ENCODE measurements at places on chromosomes 12 and 14.

- DNase-seq: no peak
Observed at GRCh38 chr12:79558924-79559469, 131.8 kb downstream of the PAWR start.

- DNase-seq: no peak
Observed at GRCh38 chr14:74491956-74492775, 939 bp downstream of the NPC2 start.

GRCh38 chr14:104378698-104379113 lies 200.9 kb upstream of the C14orf180 start:
- no peak for DNase-seq

- peak; percentile 11 for DNase-seq
Observed at GRCh38 chr12:83945871-83946270, 966.7 kb downstream of the SLC6A15 start.

DNA sequence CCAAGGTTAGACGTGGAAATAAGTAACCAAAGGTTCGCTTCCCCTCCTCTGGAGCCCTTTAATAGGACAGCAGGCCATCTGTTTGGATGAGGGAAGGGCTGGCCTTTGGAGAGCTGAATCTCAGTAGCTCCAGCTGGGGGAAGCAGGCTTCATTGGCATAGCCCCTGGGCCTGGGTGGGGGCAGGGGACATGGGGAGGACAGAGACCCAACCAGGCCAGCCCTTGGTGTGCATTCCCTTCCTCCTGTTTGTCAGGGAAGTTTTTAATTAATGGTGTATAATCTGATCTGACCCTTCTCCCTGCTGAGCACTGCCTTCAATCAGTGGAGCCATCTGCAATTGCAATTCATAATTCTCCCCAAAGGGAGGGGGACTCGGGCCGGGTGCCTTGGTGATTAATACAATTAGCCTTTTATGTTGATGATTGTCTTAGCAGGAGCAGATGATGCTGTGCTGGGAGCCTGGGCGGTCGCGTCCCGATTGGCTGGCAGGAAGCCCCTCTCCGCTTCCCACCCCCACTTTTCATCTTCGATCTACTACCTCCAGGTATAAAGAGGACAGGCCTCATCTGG lies 6.4 kb downstream of the AQP6 start:
- DNase-seq: no peak

DNA sequence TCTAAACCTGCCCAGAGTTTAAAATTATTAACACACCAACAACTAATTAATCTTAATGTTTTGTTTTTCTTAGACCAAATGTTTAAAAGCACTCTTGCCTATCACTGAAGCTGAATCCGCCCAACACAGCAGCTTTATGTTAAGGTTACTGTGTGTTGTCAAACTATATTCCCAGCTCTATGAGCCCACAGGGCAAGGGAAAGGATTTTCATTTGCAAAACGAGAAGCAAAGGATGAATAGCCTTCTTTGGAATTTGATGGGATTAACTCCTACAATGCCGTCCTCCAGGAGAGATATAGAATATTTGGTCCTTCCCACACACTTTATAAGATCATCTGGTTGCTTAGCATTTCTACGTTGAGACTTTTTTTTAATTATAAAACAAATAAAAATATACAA lies 43.7 kb downstream of the DUSP16 start:
- DNase-seq: no peak

GRCh38 chr12:15497671-15498292 lies 175.5 kb downstream of the PTPRO start:
- no peak for DNase-seq

DNA sequence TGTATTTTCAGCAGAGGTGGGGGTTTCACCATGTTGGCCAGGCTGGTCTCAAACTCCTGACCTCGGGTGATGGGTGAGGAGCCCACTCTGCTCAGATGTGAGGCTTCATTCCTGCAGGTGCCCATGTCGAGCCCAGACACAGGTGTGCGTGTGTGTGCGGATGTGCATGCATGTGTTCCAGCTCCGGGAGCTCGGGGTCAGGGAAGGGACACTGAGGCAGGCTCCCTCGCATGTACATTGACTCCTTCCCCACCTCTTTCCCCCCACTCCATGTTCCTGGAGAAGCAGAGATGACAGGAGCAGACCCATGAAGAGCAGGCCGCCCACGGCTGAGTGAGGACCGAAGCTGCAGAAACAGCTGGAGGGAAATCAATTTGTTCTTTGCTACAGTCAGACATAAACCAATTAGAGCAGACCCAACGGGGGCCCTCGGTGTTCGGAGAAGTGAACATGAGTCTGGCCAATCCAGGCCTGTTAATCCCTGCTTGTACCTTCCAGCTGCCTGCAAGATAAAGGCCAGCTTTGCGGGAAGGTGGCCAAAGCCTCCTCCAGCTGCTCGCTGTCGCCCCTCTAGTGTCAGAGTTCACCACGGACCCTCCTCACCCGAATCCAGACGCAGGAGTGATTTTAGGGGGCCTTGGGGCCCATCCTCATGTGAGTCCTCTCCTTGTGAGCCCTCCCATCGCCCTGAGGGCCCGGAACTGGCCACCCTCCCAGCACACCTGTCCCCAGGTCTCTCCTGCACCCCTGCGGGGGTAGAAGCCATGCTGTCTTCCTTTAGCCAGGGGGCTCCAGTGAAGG lies 321.0 kb upstream of the RTL1 start:
- DNase-seq: no peak

DNA sequence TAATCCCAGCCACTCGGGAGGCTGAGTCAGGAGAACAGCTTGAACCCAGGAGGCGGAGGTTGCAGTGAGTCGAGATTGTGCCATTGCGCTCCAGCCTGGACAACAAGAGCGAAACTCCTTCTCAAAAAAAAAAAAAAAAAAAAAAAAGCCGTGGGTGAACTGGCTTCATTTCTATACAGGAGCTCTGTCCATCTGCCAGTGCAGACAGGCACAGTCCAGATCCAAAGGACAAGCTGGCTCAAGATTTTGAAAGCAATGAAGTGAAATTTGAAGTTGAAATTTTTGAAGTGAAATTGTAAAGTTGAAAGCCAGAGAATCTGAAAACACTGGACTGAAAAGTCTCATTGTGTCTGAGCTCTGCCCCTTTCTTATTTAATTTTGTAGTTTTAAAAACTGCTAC lies 134.7 kb downstream of the CALM1 start:
- DNase-seq: no peak

GRCh38 chr14:58200846-58201245 lies 897 bp downstream of the ACTR10 start:
- no peak for DNase-seq

- DNase-seq: no peak
Observed at GRCh38 chr14:22370084-22370847, 218.8 kb downstream of the DAD1 start.

DNA sequence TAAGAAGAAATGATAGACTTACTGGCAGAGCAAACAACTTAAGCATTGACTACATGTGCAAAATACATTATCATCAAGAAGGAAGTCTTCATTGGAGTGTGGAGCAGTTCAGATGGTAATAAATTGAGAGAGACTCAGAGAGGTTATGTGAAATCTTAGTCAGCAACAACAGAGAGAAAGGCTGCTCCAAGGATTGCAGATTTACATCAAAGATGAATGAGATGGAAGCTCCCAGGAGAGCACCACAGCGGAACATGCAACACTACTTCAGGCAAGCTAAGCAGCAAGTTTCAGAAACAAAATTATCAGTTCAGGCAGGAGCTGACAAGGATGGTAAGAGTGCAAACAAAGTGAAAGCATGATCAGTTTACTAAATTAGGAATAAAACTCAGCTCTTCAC lies 882.3 kb downstream of the LRFN5 start:
- no peak for DNase-seq
